ENCODE measurements at places on chromosomes 12 and 14.
A peak's percentile ranks its signal among the peaks of the same experiment; 100 is the strongest.

- no peak for DNase-seq
These were observed 93.5 kb downstream of the PPP1R12A start for GRCh38 chr12:79841248-79841877.

DNA sequence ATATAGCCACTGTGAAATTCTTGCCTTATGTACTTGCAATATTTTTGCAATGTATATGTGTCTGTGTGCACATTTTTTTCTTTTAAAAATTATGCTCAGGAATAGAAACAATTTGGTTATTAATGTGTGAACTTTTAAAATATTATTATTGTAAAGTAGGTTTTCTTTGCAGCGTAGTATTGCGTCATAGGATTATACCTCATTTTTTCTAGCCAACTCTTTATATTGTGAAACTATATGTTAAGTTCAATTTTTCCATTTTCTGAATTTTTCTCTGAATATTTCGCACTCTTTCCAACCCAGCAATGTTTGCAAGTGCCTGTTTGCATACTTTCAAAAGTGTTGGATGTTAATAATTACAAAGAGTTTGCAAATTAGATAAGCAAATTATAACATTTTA is 471.6 kb upstream of the LMO3 start:
- no peak for DNase-seq

DNA sequence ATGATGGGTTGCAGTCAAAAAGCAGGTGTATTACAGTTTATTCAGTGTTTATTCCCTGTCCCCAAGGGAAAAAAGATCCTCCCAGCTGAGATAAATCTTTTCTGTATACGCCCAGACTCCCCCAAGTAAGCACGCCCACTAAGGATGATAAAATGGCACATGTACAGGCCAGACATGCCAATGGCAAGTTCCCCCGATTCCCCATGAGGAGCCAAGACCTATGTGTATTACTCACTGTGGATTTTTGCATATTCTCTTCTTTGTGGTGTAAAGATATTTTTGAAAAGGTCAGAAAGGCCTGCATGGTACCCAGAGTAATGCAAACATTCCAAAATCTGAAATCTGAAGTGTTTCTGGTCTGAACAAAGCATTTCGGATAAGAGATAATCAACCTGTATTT is 22.2 kb downstream of the NR2C1 start:
- DNase-seq = no peak

- peak; percentile 54 for DNase-seq
These were observed 223.3 kb downstream of the RGS6 start for GRCh38 chr14:72155379-72155993.

- DNase-seq = no peak
These were observed 15.6 kb downstream of the APPL2 start for GRCh38 chr12:105220150-105220928.

DNA sequence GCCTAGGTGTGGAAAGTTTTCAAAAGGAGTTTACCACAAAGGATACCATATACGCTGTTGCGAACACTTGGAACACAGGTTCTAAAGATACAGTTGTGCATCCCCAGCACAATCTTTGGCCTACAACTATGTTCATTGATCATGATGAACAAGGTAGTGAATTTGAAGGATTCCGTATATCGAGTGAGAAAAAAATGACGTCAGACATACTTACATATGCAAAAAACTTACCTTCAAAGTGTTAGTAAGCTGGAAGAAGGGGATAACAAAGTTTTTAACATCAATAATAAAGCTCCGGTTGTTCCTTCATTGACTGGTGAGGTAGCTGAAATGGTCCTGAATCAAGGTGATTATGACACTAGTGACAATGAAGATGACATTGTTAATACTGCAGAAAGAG is 133.9 kb upstream of the PDE3A start:
- DNase-seq = no peak

GRCh38 chr12:76379261-76379660 is 31.0 kb upstream of the BBS10 start:
- DNase-seq = no peak

DNA sequence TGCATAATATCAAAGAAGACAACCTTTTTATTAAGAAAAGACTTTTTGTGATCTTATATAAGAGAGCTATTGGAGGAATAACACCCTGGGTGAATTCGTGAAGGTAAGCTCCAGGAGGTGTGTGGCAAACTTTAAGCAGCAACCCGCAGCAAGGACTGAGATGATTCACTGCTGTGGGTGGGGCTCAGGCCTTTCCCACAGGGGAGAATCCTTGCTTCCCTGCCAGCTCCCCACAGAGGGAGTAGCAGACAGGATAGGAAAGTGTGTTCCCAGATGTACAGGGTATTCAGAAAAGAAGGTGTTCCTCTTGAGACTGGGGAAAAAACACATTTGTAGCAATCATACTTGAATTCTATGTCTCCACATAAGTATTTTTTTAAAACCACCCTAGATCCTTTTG is 9.2 kb downstream of the NDUFA12 start:
- no peak for DNase-seq

GRCh38 chr14:79992407-79993198 is 218.7 kb downstream of the DIO2 start:
- DNase-seq = no peak

- no peak for DNase-seq
These were observed at the start of gene HOTAIR for GRCh38 chr12:53974084-53975063. Gene HOTAIR, minus strand, starts transcription at chr12:53974954.

GRCh38 chr12:46184798-46185595 is 83.8 kb downstream of the SLC38A1 start:
- DNase-seq = no peak

GRCh38 chr14:104681689-104682074 is 7.7 kb upstream of the INF2 start:
- DNase-seq = no peak

- no peak for DNase-seq
These were observed 108.0 kb downstream of the AEBP2 start for GRCh38 chr12:19547271-19547671.

DNA sequence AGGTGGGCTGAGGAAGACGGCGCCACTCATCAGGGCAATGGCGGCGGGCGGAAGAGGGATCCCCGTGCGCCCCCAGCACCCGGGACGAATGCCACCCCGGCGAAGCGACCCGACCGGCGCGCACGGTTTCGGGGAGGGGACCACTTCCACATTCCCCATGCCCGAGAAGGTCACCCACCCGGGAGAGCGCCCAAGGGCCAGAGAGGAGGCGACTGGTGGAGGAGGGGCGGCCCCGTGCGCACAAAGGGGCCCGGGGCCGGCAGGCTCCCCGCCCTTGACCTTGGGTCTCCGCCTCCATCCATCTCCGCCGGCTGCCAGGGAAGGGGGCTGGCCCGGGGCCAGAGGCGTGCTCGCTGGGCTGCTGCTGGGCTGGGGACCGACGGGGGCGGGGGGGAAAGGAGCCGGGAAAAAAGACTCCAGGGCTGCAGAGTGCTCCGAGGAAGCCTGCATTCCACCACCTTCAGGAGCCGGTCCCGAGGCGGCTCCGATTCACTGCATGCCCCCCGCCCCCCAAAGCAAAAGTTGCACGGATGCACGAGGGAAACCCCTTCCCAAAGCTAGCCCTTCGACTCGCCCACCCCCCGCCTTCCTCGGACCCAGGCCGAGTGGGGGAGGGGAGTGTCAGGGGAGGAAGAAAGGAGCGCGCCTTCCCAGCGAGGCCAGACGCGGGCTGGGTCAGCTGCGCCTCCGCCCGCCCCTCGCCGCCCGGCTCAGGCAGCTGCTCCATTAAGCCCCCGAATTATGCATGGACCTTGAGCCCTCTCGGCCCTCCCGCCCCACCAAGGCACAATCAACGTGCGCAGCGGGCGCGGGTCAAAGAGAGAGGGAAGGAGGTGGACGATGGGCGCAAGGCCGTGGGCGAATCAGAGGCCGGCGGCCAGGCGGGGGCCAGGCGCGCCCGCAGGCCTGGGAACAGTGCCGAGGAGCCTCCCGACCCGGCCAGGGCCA is 26.2 kb downstream of the BCL11B start:
- DNase-seq = no peak
